ENCODE measurements at places on chromosomes 4 and X.

DNA sequence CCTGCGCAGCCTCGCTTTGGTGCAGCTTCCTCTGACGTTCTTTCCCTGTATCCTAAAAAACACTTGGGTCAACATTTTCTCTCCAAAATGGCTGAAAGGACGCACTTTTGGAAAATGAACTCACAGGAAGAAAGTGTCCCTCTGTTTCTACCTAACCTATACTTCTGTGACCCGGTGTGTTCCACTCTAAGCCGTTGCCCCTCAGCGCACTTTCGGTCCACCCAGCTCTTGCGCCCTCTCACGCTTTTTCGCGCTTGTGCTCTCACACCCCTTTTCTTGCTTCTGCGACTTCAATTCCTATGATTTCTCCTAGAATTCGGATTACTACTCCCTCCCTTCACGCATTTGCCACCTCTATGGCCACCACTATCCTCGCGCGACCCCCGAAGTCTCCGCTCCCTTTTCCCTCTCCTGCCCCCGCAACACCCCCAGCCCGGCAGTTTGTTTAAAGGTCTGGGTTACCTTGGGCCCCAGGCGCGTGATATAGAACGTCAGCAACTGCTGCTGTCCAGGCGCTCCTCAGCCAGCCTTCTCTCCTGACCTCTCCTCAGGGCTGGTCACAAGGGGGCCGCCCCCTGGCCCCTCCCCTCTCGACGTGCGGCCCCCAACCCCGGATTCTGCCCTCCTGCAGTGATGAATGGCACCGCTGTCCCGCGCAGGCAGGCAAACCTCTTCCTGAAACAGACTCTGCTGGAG, at the start of gene USP51:
TSS of gene USP51 (minus strand) at position 535 of the 696 bp plus-strand sequence. CDS start 909 bp downstream, outside the sequence.
- no peaks in the 10 kb centered on the region for H3K36me3 ChIP-seq
- DNase-seq = peak; percentile 74
- peaks cover 25% of the 10 kb centered on the region for H3K27me3 ChIP-seq
- H3K4me3 ChIP-seq = peak within 1 kb of the TSS; percentile 72
- peaks cover 3% of the 10 kb centered on the region for H3K4me1 ChIP-seq
- H3K27ac ChIP-seq = peak within 1 kb of the TSS; percentile 95

- no peak overlapping the region for H3K4me3 ChIP-seq
- DNase-seq = no peak
- no peak overlapping the region for H3K27ac ChIP-seq
- no peaks in the 10 kb centered on the region for H3K36me3 ChIP-seq
- H3K27me3 ChIP-seq = no peaks in the 10 kb centered on the region
Observed at GRCh38 chr4:23631255-23631950, 258.4 kb downstream of the PPARGC1A start.

DNA sequence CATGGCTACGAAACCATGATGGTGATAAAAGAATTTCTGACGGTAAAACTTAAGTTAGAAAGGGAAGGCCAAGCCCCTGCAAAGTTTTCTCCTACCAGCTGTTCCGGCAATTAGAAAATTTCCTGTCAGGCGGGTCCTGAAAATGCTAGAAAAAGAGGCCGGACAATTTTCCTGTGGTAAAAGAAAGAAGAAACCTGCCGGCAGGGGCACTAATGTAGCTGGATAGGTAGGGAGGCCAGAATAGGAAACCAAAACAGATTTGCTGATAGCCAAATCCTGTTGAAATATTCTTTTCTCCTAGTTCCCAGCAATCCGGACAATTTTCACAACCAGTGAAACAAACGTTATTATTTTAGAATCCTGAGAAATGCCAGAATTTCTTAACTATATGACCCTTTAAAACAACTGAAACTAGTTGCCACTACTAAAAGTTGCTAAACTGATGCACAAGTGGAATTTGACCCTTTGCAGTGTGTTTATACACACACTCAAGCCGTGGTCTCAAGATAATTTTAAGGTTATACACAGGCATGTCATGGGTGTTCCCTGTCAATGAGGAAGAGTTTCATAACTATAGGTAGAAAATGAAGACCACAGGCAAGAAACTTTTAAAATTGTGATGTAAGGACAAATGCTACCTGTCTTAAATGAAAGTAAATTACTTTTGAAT, 47.7 kb downstream of the RPS6KA3 start:
- H3K4me3 ChIP-seq = no peak overlapping the region
- peak overlapping the region; percentile 55 for H3K27ac ChIP-seq
- peak; percentile 67 for DNase-seq
- H3K36me3 ChIP-seq = no peaks in the 10 kb centered on the region
- peaks cover 6% of the 10 kb centered on the region for H3K27me3 ChIP-seq

DNA sequence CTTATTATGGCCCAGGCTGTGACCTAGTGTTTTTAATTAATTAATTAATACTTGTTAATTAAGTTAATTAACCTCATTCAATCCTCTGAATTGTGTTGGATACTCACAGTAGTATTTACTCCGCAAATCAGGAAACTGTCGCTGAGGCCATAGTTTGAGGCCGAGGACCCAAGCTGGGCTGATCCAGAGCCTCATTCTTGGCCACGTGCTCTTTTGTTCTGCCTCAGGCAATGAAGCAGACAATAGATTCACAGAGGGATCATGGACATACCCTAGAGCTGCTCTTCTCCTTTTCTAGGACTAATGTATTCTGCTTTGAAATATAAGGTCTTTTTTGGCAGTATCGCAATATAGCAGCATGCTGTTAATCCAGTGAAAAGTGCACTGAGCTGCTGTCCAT, 24.0 kb upstream of the SNCA start:
- no peak overlapping the region for H3K4me3 ChIP-seq
- H3K27ac ChIP-seq = no peak overlapping the region
- DNase-seq = no peak
- H3K27me3 ChIP-seq = no peaks in the 10 kb centered on the region
- no peaks in the 10 kb centered on the region for H3K4me1 ChIP-seq

- no peak for DNase-seq
- peaks cover 24% of the 10 kb centered on the region for H3K36me3 ChIP-seq
- no peak overlapping the region for H3K4me3 ChIP-seq
- H3K4me1 ChIP-seq = peaks cover 4% of the 10 kb centered on the region
- no peaks in the 10 kb centered on the region for H3K27me3 ChIP-seq
Observed at GRCh38 chr4:153273751-153274150, 69.5 kb downstream of the TRIM2 start.

GRCh38 chr4:105714071-105714521, 5.5 kb downstream of the GSTCD start:
- H3K27me3 ChIP-seq = no peaks in the 10 kb centered on the region
- DNase-seq = peak; percentile 42
- peaks cover 1% of the 10 kb centered on the region for H3K36me3 ChIP-seq
- H3K27ac ChIP-seq = no peak overlapping the region
- H3K4me1 ChIP-seq = peaks cover 2% of the 10 kb centered on the region

GRCh38 chrX:100995469-100995868, 26.0 kb downstream of the ARL13A start:
- DNase-seq = no peak
- H3K27ac ChIP-seq = no peak overlapping the region
- H3K4me1 ChIP-seq = no peaks in the 10 kb centered on the region
- H3K4me3 ChIP-seq = no peak overlapping the region

GRCh38 chr4:151407466-151408379, 1.3 kb upstream of the FHIP1A start:
- peak; percentile 38 for DNase-seq
- peaks cover 27% of the 10 kb centered on the region for H3K27me3 ChIP-seq
- peak overlapping the region; percentile 50 for H3K4me3 ChIP-seq
- peak overlapping the region; percentile 18 for H3K27ac ChIP-seq
- no peaks in the 10 kb centered on the region for H3K36me3 ChIP-seq

GRCh38 chr4:11367371-11367770, 61.3 kb downstream of the HS3ST1 start:
- no peak overlapping the region for H3K27ac ChIP-seq
- H3K27me3 ChIP-seq = peaks cover 4% of the 10 kb centered on the region
- DNase-seq = peak; percentile 54
- no peaks in the 10 kb centered on the region for H3K4me1 ChIP-seq

- no peaks in the 10 kb centered on the region for H3K27me3 ChIP-seq
- H3K27ac ChIP-seq = no peak overlapping the region
- no peak for DNase-seq
- H3K4me3 ChIP-seq = no peak overlapping the region
- no peaks in the 10 kb centered on the region for H3K4me1 ChIP-seq
- H3K36me3 ChIP-seq = no peaks in the 10 kb centered on the region
Observed at GRCh38 chr4:99861120-99861905, 32.9 kb downstream of the LAMTOR3 start.

- no peak overlapping the region for H3K27ac ChIP-seq
- H3K36me3 ChIP-seq = no peaks in the 10 kb centered on the region
- no peaks in the 10 kb centered on the region for H3K27me3 ChIP-seq
- peaks cover 3% of the 10 kb centered on the region for H3K4me1 ChIP-seq
Observed at GRCh38 chr4:94480362-94480951, 28.7 kb downstream of the PDLIM5 start.

DNA sequence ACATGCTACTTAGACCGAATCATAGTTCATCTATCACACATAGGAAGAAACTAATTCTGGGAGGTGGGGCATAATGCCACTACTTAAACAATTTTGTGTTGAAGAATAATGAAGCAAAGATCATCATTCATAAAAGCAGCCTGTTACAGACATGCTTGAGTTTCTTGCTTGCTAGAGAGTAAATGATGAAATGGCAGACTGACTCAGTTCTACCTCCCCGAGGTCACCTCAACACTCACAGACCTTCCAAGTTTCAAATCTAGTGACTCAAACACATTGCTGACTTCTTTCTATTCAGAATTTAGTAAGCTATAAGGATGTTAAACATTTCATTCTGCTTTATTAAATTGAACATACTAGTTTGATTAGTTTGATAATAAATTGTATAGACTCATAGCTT, 636.5 kb upstream of the FRG1 start:
- H3K4me1 ChIP-seq = no peaks in the 10 kb centered on the region
- DNase-seq = no peak
- H3K36me3 ChIP-seq = no peaks in the 10 kb centered on the region
- no peaks in the 10 kb centered on the region for H3K27me3 ChIP-seq

- H3K36me3 ChIP-seq = no peaks in the 10 kb centered on the region
- no peak overlapping the region for H3K4me3 ChIP-seq
- no peak for DNase-seq
Observed at GRCh38 chr4:23084559-23085248, 392.0 kb downstream of the GBA3 start.

DNA sequence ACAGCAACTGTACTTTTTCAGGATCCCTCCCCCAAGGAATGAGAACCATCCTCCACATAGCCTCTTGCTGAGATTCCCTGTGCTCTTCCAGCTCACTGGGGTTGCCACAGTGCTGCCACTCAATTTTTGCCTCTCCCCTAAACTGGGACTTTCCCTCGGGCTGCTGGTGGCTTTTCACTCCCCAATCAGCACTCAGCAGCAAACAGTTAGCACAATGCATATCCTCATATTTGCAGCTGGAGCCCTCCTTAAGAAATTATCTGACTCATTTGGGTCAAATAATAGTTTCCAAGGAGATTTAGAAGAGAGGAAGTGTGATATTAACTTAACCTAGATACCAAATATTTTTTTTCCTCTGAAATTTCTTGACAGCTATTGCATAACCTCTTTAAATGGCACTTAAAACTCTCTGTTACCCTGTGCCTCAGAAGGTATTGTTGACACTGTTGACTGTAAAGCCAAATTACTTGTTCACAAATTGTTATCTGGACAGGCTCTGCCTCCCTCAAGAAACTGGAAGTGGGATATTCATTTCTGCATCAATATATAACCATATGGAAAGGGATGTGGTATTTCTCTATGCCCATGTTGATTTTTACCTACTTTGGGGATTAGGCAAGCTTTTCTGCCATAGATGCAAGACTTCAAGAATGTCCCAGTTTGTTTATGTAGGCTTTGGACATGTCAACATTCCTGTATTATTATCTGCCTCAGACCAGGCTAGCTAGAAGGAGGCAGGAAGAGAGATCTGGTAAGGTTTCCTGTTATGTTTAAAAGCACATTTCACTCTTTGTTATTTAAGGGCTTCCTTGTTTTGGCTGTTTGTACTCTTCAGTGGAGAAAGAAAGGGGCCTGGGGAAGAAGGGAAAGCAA, 58.0 kb downstream of the SEPTIN11 start:
- H3K4me3 ChIP-seq = no peak overlapping the region
- no peaks in the 10 kb centered on the region for H3K27me3 ChIP-seq

GRCh38 chr4:72900952-72901351, 168.6 kb downstream of the COX18 start:
- no peak overlapping the region for H3K27ac ChIP-seq
- H3K4me3 ChIP-seq = no peak overlapping the region
- no peaks in the 10 kb centered on the region for H3K36me3 ChIP-seq
- no peaks in the 10 kb centered on the region for H3K27me3 ChIP-seq

DNA sequence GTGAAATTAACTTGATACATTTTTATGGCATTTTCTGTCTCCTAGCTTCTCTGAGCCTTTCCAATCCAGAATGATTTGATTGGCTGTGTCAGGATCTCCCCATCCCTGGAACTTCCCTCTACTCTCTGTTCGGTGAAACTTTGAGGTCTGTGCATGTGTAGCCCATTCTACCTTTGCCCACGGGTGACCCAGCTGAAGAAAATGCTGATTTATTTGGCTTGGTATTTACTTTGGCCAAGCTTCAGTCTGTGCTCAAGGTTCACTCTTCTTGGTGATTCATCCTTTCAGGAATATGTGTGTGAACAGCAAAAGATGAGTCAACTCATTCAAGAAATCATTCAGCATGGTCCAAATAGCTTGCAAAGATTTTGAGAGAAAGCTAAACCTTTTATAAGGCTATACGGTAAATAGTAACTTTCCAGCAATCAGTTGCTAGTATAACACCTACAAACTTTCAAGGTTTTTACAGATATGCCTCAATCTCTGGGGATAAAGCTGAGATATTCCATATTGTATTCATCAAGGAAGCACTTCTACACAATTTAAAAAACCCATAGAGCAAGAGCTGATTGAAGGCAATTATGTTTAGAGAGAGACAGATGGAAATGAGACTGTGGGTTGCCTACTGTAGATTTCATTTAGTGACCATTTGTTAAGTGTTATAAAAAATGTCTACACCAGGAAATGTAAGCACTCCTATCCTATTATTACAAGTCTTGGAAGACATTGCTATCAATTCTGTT, 233.9 kb upstream of the CXXC4 start:
- H3K4me3 ChIP-seq = no peak overlapping the region
- H3K4me1 ChIP-seq = no peaks in the 10 kb centered on the region
- H3K27ac ChIP-seq = no peak overlapping the region
- H3K27me3 ChIP-seq = no peaks in the 10 kb centered on the region
- DNase-seq = no peak

GRCh38 chr4:70943114-70943513, 40.9 kb downstream of the MOB1B start:
- H3K4me3 ChIP-seq = no peak overlapping the region
- peak; percentile 27 for DNase-seq
- H3K27me3 ChIP-seq = no peaks in the 10 kb centered on the region

Data from muscle of leg (tissue), 16 donors.